ENCODE measurements at places on chromosomes 6 and 20. TPM values are rescaled to one million over a fixed set of nuclear protein-coding genes. Genes with fewer than 3 reads are reported as not detected.
A peak's percentile ranks its signal among the peaks of the same experiment; 100 is the strongest.

- no peak for DNase-seq
- H3K27me3 ChIP-seq = no peaks in the 10 kb centered on the region
- no peaks in the 10 kb centered on the region for H3K36me3 ChIP-seq
- H3K27ac ChIP-seq = no peak overlapping the region
- no peak overlapping the region for H3K4me3 ChIP-seq
These were observed 581.0 kb upstream of the MAP3K7 start for GRCh38 chr6:91167846-91168245.

The EYS gene
- polyA plus RNA-seq = 1.3 TPM

GRCh38 chr6:87705070-87705691, 3.1 kb upstream of the AKIRIN2 start:
- no peaks in the 10 kb centered on the region for H3K27me3 ChIP-seq
- peaks cover 4% of the 10 kb centered on the region for H3K4me1 ChIP-seq
- DNase-seq = no peak
- H3K27ac ChIP-seq = no peak overlapping the region
- no peak overlapping the region for H3K4me3 ChIP-seq

GRCh38 chr6:78062993-78063392, 410.2 kb downstream of the MEI4 start:
- H3K36me3 ChIP-seq = no peaks in the 10 kb centered on the region
- no peak for DNase-seq
- no peaks in the 10 kb centered on the region for H3K4me1 ChIP-seq
- H3K27me3 ChIP-seq = no peaks in the 10 kb centered on the region

DNA sequence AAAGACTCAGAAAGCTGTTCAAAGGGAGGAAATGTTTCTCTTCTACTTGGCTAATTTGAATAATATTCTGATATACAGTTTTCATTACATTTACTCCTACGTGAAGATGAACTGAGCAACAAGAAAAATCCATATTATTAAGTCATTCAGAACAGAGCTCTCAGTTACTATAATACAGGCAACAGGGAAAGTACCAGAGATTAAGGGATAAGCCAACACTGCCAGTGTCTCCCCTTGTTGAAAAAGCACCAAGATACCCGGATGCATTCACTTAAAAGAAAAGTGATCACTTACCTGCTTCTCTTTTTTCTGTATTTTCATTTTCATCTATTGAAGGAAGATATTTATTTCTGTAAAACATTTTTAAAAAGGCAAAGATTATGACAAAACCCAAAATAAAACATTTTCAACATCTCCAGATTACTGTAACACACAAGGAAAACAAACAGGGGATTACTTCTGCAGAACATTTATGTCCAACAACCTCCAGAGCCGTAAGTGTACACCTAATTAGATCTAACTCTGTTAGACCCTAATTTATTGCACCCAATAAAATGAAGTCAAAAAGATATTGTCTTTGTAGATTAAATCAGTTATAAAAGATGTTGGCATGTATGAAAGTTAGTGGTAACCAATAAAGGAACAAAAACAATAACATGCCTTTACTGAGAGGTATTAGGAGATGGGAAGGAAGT, 67.0 kb downstream of the CHD6 start:
- no peak overlapping the region for H3K27ac ChIP-seq
- H3K27me3 ChIP-seq = no peaks in the 10 kb centered on the region
- no peaks in the 10 kb centered on the region for H3K4me1 ChIP-seq
- no peak for DNase-seq

- H3K36me3 ChIP-seq = no peaks in the 10 kb centered on the region
- no peak overlapping the region for H3K4me3 ChIP-seq
- no peak overlapping the region for H3K27ac ChIP-seq
- H3K4me1 ChIP-seq = no peaks in the 10 kb centered on the region
- H3K27me3 ChIP-seq = no peaks in the 10 kb centered on the region
- DNase-seq = no peak
These were observed 155.2 kb upstream of the PTPN1 start for GRCh38 chr20:50354721-50355589.

GRCh38 chr20:9955646-9956045, 79.1 kb upstream of the ANKEF1 start:
- no peaks in the 10 kb centered on the region for H3K36me3 ChIP-seq
- H3K27ac ChIP-seq = no peak overlapping the region
- H3K4me1 ChIP-seq = no peaks in the 10 kb centered on the region
- H3K27me3 ChIP-seq = no peaks in the 10 kb centered on the region

DNA sequence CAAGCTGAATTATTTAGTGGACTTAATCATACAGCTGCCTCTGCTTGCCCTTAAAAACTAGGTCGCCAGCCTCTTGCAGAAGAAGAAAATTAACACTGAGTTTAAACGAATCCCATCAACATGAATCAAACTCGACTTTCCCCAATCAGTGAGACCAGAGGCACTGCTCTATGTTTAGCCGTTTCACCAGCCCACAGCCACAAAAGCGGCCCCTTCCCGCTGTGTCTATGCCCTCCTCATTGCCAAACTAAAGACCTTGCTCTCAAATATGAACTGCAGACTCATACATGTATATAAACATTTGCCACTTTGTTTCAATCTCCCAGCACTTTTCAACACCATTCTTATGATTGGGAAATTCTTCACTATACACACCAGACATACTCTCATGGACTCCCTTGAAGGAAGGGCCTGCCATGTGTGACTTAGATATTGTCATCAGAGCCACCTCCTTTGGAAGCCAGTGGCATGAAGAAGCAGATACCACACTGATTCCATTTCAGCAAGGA, 105.8 kb upstream of the ADGRF1 start:
- DNase-seq = no peak
- H3K27me3 ChIP-seq = no peaks in the 10 kb centered on the region
- H3K4me1 ChIP-seq = no peaks in the 10 kb centered on the region

DNA sequence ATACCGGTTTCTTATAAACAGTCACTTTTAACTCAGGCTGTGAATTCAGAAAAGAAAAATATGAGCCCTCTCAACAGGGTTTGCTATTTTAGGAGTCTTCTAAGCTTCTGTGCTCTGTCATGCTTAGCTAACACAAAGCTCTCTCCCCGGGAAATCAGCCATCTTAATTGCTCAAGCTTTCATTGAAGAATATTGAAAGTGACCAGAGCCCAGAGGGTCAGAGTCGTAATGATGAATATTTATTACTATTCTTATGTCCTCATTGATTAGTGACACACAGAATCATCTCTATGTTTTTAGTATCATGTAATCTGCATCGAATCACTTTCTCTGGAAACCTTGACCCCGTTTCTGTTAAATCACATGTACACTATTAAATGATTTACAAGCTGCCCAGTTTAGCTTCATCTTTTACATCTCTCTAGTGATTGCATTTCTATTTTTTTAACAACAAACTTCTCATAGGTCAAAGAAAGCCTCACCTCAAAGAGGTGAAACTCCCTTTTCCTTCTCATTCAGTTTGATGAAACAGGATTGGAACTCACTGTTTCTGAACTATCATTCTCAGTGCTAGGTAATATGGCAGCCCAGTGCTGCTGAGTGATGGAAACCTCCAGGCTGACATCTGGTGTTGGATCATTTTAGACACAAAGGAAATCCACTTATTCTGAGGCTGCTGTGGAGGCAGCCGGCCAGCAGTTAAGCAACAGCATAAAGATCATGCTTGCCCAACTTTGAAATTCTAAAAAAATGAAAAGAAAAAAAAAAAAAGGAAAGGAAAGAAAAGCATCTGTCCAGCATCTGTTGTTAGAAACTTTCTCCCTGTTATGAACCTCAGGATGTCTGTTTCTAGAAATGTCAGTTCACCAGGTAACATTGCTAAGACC, 96.3 kb downstream of the RFPL4B start:
- no peaks in the 10 kb centered on the region for H3K4me1 ChIP-seq
- no peak overlapping the region for H3K27ac ChIP-seq
- no peaks in the 10 kb centered on the region for H3K36me3 ChIP-seq
- DNase-seq = peak; percentile 64
- H3K4me3 ChIP-seq = no peak overlapping the region

The CDH4 gene
- 24.1 TPM for polyA plus RNA-seq

GRCh38 chr6:68279793-68280557, 355.1 kb upstream of the ADGRB3 start:
- no peak overlapping the region for H3K27ac ChIP-seq
- H3K27me3 ChIP-seq = no peaks in the 10 kb centered on the region
- DNase-seq = no peak
- no peak overlapping the region for H3K4me3 ChIP-seq
- H3K4me1 ChIP-seq = no peaks in the 10 kb centered on the region

DNA sequence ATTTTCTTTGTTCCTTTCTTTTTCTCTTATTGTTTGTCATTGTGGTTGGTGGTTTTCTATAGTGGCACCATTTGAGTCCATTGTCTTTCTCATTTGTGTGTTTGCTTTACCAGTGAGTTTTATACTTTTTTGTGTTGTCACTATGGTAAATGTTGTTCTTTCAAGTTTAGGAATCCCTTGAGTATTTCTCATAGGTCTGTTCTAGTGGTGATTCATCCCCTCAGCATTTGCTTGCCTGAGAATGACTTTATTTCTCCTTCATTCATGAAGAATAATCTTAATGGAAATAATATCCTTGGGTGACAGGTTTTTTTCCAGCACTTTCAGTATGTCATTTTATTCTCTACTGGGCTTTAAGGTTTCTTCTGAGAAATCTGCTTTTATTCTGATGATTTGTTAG, 209.2 kb upstream of the ASCC3 start:
- H3K27me3 ChIP-seq = no peaks in the 10 kb centered on the region
- no peak overlapping the region for H3K4me3 ChIP-seq
- DNase-seq = no peak

- no peak for DNase-seq
- peaks cover 9% of the 10 kb centered on the region for H3K27me3 ChIP-seq
- peak within 1 kb of the TSS; percentile 50 for H3K4me3 ChIP-seq
- H3K36me3 ChIP-seq = no peaks in the 10 kb centered on the region
These were observed at the start of gene WFDC2 for GRCh38 chr20:45469336-45470261. Gene WFDC2 (plus strand): TSS chr20:45469753. CDS start chr20:45469782, 29 bp downstream.

GRCh38 chr20:25858495-25859425, 162.1 kb upstream of the ZNF337 start:
- peaks cover 29% of the 10 kb centered on the region for H3K36me3 ChIP-seq
- no peak for DNase-seq
- H3K4me3 ChIP-seq = peak overlapping the region; percentile 26
- no peaks in the 10 kb centered on the region for H3K27me3 ChIP-seq
- H3K4me1 ChIP-seq = peaks cover 80% of the 10 kb centered on the region

GRCh38 chr6:125747589-125748405, 1.6 kb upstream of the HEY2 start:
- H3K36me3 ChIP-seq = no peaks in the 10 kb centered on the region
- no peak for DNase-seq

The HEY2 gene
- 28.0 TPM for polyA plus RNA-seq

The DLK2 gene
- 13.6 TPM for polyA plus RNA-seq

DNA sequence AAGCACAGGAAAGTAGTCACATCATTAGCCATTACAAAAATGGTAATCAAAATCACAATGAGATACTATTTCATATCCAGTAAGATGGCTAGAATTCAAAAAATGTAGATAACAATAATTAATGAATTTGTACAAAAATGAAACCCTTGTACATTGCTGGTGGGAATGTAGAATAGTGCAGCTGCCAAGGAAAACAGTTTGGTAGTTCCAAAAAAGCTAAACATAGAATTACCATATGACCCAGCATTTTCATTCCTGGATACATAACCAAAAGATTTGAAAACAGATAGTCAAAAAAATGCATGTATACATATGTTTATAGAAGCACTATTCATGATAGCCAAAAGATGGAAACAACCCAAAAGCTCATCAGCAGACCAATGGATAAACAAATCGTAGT, 251.1 kb upstream of the RAB32 start:
- no peaks in the 10 kb centered on the region for H3K27me3 ChIP-seq
- no peaks in the 10 kb centered on the region for H3K4me1 ChIP-seq
- no peak for DNase-seq
- no peak overlapping the region for H3K4me3 ChIP-seq
- H3K36me3 ChIP-seq = no peaks in the 10 kb centered on the region

The IMPG1 gene
- polyA plus RNA-seq = 0.73 TPM

- no peak for DNase-seq
- H3K27ac ChIP-seq = no peak overlapping the region
- H3K4me3 ChIP-seq = no peak overlapping the region
- H3K36me3 ChIP-seq = peaks cover 17% of the 10 kb centered on the region
- no peaks in the 10 kb centered on the region for H3K27me3 ChIP-seq
- H3K4me1 ChIP-seq = peaks cover 4% of the 10 kb centered on the region
These were observed 492.1 kb upstream of the CHD6 start for GRCh38 chr20:42110301-42110700.

DNA sequence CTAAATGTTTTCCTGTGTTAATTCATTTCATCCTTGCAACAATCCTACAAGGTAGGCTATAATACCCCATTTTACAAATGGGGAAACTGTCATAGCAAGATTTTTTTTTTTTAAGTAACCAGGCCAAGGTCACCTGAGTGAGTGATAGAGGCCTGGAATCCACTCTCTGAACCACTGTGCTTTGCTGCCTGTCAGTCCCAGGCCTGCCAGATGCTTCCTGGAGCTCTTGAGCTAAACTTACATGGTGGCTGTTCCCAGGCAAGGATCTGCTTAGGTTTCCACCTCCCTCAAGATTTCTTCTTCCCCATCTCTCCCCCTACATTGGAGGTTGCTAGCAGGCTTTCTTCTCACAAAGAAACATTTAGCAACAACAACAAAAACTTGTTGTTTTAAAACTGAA, 32.7 kb upstream of the RNF8 start:
- H3K27me3 ChIP-seq = no peaks in the 10 kb centered on the region
- peaks cover 22% of the 10 kb centered on the region for H3K36me3 ChIP-seq
- no peak for DNase-seq
- peaks cover 22% of the 10 kb centered on the region for H3K4me1 ChIP-seq
- no peak overlapping the region for H3K4me3 ChIP-seq

- H3K27me3 ChIP-seq = no peaks in the 10 kb centered on the region
- H3K36me3 ChIP-seq = no peaks in the 10 kb centered on the region
- H3K4me3 ChIP-seq = no peak overlapping the region
- H3K4me1 ChIP-seq = peaks cover 4% of the 10 kb centered on the region
These were observed 100.5 kb upstream of the SASH1 start for GRCh38 chr6:148242180-148242579.
